ENCODE measurements at places on chromosomes 4 and X.

DNA sequence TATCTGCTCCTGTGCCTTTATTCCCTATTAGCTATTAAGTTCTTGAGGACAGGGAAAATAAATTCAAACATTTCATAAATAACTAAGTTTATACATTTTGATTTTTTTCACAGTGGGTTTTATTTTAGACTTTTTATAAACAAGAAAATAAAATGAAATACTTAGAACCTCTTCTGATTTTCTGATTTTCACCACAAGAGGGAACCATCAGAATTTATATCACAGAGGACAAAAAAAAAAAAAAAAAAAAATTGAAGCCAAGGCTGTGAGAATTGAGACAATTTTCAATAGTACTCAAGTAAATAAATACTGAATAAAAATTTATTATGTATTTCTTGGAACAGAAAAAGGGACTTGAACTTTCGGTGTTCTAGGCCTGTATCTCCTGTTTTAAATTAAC, 288.1 kb downstream of the SH3BGRL start:
- DNase-seq = no peak

DNA sequence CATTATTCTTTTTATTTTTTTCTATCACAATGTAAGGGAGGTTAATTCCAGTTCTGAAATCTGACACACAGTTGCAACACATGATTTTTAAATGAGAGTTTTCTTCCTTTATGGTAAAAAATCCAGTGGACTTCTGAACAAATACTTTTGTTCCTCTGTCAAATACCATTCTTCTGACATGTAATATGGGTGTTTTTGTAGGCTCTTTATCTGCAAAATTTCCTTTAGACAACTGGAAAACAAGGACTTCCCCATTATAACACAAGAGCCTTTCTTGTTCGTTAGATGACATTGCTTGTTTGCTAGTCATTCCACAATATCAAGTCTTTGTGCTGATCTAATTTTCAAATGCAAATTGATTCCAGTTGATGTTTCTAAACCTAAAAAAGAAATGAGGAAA, 7.7 kb downstream of the FANCB start:
- no peak for DNase-seq

DNA sequence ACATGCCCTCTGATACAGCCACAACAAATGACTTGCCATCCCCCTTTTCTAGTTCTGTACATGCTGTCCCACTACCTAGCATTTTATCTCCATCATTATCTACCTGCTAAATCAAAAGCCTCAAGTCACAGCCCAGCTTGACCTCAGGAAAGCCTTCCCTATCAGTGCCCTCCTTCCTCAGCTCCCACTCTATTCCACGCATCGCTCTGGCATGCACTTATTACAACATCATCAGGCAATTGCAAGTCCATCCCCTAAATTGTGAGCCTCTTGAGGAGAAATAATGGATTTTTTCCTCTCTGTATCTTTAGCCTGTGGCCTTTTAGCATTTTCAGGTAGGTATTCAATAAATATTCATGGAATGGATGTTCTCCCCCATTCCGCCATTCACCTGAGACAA, 5.7 kb downstream of the ARL13A start:
- no peak for DNase-seq

- DNase-seq = no peak
These were observed 4.2 kb downstream of the CXorf65 start for GRCh38 chrX:71102292-71102691.

DNA sequence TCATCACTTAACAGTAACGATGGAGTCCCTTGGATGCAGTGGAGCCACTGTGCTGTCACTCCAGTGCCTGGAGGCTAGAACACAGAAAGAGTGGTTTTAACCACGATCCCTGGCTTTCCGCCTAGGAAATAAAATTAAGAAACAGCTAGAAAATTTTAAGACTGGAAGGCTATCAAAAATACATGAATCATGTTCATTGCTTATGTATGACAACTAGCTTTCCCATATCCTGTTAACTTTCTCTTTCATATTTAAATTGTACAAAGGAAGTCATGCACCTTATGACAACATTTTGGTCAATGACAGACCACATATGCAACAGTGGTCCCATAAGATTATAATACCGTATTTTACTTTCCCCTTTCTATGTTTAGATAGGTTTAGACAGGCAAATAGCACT, 115.1 kb downstream of the GALNTL6 start:
- DNase-seq = no peak

- DNase-seq = no peak
These were observed 109.4 kb downstream of the DLG3 start for GRCh38 chrX:70554081-70554480.

- DNase-seq = peak; percentile 44
These were observed 901 bp downstream of the JADE1 start for GRCh38 chr4:128810331-128810870.

- DNase-seq = no peak
These were observed 620.4 kb downstream of the KCNIP4 start for GRCh38 chr4:21327976-21328700.

DNA sequence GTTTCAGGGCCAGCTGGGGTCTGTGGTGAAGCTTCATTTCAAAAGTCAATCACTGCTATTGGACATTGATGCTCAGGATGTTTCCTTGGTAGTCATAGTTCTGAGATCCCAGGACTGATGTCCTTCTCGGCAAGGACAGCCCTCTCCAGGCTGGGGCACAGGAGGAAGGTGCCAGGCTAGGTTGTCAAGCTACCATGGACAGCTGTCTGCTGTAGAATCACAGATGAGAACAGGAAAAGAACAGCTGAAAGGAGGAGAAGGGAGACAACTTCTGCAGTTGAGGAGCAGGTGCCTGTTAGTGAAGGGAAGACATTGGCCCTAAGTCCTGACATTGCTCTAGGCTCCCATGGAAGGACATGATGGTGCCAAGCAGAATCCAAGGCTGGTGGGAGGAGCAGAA, 58.0 kb downstream of the XAGE2 start:
- no peak for DNase-seq

DNA sequence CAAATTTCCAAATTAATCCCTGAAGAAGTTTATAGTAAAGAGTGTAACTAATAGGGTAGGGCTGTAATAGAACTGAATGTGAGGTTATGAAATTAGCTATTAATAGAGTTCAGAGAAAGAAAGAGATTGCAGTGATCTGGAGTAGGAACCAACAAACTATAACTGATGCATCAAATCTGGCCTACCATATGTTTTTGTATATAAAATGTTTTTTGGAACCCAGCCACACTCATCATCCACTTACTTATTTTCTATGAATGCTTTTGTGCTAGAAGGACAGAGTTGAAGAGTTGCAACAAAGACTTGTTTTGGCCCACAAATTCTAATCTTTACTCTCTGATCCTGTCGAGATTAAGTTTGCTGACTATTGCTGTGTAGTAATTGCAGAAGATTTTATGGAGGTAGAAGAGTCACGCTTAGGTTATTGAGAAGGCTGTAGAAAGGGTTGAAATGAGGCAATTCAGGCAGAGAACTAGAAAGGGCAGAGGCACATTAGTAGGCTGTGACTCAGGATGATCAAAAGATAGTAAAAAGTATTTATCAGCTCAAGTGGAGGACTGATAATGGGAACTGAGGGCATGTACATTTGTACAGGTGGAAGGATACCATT, 298.7 kb upstream of the EMCN start:
- no peak for DNase-seq

DNA sequence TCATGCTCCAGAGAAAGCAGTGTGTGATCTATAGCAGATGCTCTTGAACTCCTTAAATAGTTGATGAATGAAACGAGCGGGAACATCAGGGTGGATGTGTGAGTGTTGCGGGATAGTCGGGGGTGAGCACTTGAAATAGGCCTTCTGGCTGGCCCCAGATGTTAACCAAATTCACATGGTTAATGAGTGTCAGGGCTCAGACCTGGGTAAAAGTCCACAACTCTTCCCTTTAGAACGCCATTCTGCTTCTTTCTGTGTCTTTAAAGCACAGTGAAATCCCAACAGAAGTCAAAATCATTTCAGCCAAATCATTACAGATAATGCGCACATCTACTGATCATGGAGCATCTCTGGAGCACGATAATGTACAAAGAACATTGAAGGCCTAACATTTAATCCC, 249.4 kb upstream of the BOD1L1 start:
- no peak for DNase-seq

DNA sequence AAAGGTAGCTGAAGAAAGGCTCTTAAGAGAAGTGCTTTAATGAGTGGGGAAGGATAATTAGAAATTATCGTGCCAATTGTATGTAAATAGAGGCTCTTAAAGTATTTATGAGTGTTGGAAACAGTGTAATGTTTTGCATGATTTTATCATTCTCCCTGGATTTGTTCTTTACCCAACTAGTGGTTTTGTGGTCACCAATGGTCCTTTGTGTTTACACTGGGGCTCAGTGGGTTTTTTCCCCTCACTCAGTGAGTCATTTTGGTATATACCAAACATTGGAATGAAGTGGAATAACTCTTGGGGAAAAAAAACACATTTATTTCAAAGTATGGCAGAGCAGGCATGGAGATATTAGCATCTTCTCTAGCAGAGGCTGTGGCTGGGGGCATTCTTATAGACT, 20.8 kb upstream of the LGI2 start:
- no peak for DNase-seq

- DNase-seq = no peak
These were observed 9.9 kb downstream of the MTNR1A start for GRCh38 chr4:186545436-186545835.

DNA sequence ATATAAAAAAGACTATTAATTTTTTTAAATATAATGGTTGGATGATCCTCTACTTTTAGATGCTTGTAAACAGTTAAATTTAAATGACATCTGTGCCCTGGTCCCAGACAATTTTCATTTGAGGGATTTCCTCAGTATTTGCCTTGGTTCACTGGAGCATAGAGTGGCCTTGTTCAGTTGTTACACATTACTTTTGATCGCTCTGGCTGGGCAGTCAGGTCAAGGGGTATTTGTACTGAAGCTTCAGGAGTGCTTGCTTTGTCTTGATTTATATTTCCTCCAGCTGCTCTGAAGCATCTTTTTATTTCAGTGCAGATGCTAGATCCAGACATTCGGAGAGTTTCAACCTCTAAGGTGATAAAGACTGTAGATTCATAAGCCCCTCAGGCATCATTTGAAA, 50.0 kb downstream of the COMMD8 start:
- DNase-seq = no peak

DNA sequence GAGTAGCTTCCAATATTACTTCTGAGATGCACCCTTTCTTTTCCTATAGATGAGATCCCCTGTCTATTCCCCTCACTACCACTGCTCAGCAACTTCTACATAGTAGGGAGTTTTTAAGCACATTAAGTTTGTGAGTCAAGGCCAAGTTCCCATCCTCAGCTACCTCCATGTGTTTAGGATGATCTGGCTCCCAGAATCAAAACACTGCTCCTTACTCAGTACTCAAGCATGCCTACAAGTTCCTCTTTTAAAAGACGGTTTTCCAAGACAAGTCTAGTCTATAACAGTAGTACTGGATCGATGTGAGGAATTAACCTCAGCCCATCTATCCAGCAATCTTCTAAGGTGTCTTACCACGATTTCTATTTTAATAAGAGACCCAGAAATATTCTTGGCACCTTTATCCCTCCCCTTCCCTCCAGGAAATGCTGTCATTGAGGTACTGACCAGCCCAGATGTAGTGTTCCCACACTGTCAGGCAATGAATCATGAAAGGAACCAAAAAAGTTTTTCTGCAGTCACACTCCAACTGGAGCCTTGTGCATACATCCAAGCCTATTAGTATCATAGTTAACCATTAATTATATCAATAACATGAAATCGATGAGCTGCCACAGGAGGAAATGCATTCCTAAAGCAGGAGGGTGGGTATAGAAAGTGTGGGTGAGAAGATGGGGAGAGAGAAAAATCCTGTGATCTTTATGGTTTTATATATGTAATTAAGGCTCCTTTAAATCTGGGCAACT, 29.6 kb downstream of the AREG start:
- no peak for DNase-seq

GRCh38 chr4:113060853-113061252, 11.4 kb downstream of the ANK2 start:
- no peak for DNase-seq

GRCh38 chrX:138921031-138921430, 209.5 kb upstream of the FGF13 start:
- DNase-seq = no peak

GRCh38 chrX:51893931-51894696, 691 bp downstream of the MAGED1 start:
- no peak for DNase-seq

DNA sequence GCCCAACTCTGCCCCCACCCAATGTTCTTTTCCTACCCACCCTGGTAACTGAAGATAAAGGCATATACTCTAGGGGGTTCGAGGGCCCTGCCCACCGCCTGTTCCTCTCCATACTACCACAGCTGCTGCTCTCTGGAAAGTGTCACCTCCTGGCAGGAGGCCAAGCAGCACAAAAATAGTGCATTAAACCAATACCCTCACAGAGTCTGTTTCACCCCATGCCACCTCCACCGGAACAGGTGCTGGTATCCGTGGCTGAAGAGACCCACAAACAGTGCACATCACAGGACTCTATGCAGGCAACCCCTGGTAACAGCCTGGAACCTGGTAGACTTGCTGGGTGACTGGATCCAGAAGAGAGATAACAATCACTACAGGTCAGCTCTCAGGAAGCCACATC, 85.1 kb upstream of the CTSO start:
- DNase-seq = no peak

GRCh38 chr4:97208749-97209148, 934.5 kb downstream of the STPG2 start:
- no peak for DNase-seq

DNA sequence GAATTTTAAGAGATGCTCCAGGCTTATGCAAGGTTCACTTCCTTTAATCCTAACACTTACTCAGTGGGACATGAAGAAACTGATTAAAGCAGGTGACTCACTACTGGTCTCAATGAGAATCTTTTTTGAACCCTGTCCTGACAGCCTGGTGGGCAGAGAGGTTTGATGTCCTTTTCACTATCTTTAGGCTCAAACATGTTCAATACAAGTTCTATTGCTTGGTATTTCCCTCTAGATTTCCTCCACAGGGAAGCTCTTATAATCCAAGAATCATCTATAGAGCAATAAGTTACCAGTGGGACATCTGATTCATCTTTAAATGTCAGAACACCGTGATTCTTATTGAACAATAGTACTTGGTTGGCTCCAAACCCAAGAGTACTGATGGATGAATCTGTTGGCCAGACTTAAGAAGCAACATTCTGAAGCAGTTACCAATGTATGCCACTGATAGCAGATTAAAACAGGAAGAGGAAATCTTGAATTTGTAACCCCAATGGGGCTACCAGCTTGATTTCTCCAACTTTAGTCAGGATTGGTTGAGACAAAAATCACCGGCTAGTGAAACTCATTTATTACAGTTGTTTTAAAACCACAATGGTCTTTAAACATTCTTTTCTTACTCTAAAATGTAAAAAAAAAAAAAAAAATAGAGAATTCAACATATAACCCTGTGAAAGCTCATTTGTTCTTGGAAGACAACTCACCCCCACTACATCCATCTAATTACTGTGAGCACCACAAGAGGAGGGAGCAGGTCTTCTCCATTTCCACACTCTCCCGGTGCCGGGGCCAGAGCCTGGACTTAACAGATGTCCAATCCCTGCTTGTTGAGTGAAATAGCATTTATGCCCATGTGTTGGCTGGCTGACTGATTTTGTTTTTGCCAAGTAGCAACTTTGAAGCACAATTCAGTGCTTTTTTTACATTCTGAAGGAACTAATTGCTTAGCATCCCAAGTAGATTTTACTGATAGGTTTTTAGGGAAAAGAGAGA, 43.3 kb downstream of the FGFBP1 start:
- DNase-seq = no peak

All from AML-193 (cell line).